CD14-positive monocyte (primary cell): ENCODE measurements at places on chromosomes 3 and 15.
A peak's percentile ranks its signal among the peaks of the same experiment; 100 is the strongest.

DNA sequence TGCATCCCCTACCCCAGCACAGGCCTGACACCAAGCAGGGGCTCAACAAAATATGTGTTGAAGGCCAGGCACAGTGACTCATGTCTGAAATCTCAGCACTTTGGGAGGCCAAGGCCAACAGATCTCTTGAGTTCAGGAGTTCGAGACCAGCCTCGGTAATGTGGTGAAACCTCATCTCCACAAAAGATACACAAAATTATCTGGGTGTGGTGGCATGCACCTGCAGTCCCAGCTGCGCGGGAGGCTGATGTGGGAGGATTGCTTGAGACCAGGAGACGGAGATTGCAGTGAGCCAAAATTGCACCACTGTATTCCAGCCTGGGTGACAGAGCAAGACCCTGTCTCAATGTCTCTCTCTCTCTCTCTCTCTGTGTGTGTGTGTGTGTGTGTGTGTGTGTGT is 30.7 kb upstream of the CYP11A1 start:
- DNase-seq: no peak

GRCh38 chr3:57758686-57759085 is 2.6 kb downstream of the SLMAP start:
- no peak for DNase-seq

DNA sequence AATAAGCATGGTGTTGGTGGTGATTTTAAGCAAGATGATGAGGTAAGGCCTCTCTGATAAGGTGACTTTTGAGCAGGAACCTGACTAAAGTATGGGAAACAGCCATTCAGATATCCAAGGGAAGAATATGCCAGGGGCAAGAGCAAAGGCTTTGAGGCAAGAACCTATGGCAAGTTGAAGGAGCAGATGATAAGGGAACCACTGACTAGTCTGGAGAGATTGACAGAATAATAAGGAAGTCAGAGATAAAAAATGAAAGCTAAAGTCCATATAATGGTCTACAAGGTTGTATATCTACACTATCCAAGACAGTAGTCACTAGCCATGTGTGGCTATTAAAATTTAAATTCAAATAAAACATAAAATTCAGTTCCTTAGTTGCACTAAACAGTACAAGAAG is 2.5 kb upstream of the C3orf38 start:
- DNase-seq: no peak

- DNase-seq: no peak
Observed at GRCh38 chr3:30331519-30331918, 274.9 kb upstream of the TGFBR2 start.

- no peak for DNase-seq
Observed at GRCh38 chr15:80878867-80879250, 99.7 kb downstream of the CEMIP start.

GRCh38 chr3:187831125-187832051 is 86.1 kb upstream of the BCL6 start:
- no peak for DNase-seq

GRCh38 chr3:52134761-52135160 is 19.5 kb downstream of the POC1A start:
- DNase-seq: no peak

DNA sequence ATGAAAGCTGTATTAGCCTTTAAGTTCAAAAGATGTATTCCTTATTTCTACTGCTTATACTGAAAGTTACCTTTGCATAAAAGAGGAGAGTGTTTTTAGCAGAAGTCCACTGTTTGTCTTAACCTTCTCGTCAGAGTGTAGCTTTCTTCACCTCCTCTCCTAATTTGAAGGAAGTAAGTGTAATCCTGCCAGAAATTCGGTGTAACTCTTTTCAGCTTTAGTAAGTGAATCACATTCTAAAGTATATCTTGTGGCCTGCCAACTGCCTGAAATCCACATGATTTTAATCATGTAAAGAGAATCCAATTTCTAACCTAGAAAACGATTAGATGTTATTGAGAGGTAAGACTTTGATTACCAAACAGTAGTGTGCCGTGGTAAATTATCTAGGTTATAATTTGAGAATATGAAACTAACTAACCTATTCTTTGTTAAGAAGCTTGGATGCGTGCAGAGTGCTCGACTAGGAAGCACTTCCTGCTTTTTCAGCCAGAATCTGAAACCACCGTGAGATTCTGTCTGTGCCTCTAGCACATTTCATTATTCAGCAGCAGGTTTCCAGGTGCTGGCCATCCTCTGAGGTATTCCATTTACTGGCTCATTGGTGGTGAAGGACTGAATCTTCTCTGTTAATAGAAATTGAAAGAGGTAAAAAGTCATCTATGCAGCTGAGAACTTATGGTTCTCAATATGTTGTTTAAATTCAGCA is 7.5 kb downstream of the GYG1 start:
- peak; percentile 23 for DNase-seq

DNA sequence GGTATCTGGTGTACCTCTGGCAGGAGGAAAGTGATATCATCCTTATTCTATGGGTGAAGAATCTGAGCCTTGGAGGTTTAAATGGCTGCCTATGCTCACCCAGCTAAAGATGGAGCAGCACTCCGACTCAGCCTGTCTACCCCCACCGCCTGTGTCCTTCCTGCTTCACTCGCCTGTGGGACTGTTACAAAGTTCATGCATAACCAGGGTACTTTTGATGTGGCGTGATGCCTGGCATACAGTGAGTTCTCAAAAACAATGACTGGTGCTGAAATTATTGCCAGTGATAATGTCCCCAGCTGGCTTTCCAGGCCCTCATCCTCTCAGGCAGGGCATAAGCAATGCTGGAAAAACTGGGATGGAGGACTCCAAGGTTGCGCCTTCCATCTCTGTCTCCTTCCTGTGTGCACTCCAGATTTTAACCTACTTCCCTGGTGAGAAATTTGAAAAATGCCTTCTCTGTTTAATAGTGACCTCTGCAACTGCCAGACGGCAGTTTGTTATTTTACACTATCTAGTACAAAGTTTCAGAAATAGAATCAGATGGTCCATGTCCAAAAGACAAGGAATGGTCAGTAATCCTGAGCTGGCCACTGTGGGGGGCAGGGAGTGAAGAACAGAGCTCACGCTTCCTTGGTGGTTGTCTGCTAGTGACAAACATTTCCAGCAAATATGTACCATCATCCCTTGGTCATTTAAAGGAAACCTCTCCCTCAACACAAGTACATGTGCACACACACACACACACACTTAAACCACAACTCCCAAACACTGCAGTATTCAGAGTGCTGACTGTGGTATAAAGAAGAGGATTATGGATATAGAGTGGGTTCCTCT is 86.5 kb upstream of the NMNAT3 start:
- DNase-seq: no peak

GRCh38 chr15:41001524-41002214 is 48.4 kb downstream of the CHAC1 start:
- DNase-seq: no peak

DNA sequence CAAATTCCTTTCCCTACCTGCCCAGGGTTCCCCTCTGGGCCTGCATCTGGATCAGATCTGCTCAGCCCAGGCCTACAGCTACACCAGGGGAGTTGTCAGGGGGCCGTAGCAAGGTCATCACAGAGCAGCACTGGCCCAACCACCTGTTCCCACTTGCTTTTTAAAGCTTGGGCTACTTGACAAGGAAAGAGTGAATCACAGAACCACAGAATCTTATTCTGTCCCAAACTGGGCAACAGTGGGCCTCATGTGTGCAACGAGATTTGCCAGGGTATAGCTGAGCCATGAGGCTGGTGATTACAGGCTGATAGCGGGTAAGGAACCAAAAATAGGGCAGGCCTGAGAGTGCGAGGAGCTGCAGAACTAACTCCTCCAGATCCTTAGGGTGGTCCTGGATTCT is 66.7 kb downstream of the MYLK start:
- DNase-seq: no peak

DNA sequence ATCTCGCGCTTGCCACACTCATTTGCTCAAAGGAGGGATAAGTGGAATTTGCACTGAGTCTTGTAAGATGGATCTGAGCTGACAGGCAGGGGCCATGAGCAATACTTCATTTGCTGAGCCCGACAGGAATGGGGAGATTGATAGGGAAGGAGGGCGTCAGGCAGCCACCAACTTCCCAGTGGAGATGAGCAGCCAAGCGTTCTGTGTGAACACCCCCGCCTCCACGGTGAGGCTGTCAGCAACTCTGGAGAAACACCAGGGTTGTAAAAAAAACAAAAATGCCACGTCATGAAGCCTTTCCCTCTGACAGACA is 36.8 kb downstream of the TLE3 start:
- no peak for DNase-seq

GRCh38 chr3:52483577-52484381 is 11.4 kb upstream of the STAB1 start:
- no peak for DNase-seq

GRCh38 chr3:56985878-56986277 is 74.6 kb upstream of the SPATA12 start:
- DNase-seq: peak; percentile 37

GRCh38 chr3:50202353-50203112 is 2.5 kb upstream of the SLC38A3 start:
- DNase-seq: no peak

GRCh38 chr15:73696641-73697001 is 12.4 kb downstream of the CD276 start:
- no peak for DNase-seq

DNA sequence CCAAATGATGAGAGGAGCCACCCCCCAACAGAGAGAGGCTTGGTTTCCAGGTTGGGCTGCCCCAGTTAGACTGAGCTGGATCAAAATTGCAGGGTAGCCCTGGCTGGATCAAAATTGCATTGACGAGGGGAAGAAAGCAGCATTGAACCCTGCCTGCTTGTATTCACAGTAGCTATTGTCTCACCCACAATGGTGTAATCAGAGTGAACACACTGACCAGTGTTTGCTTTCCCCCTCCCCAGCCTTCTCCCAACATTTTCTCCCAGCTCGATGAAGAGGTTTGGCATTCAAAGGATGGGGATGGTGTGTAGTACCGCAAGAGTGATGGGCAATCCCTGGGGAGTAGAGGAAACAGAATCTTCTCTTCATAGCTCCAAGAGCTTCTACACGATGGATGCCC is 223.8 kb downstream of the ADAMTS9 start:
- DNase-seq: no peak

DNA sequence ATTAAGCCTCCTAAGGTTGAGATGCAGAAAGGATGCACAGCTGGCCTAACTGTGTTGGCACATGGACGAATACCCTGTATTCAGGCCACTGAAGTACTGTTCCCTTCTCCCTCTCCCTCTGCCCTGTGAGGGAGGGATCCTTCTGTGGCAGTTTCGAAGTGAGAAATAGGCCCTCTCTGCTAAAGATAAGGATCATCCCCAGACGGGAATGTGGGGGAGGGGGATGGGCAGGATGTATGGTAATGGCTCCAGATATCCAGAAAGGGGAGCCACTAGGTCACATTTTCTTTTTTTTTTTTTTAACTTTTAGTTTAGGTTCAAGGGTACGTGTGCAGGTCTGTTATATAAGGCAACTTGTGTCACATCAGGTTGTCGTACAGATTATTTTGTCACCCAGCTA is 463.1 kb downstream of the TBL1XR1 start:
- DNase-seq: no peak

DNA sequence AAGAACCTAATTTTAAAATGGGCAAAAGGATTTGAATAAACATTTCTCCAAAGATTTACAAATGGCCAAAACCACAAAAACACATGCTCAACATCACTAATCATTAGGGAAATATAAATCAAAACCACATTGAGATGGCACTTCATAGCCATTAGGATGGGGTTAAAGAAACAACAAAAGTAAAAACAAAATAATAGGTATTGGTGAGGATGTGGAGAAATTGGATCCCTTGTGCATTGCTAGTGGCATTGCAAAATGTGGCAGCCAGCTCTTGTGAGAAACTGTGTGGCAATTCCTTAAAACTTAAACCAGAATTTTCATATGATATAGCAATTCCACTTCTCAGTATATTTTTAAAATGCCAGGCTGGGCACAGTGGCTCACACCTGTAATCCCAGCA is 126.5 kb downstream of the STT3B start:
- no peak for DNase-seq

DNA sequence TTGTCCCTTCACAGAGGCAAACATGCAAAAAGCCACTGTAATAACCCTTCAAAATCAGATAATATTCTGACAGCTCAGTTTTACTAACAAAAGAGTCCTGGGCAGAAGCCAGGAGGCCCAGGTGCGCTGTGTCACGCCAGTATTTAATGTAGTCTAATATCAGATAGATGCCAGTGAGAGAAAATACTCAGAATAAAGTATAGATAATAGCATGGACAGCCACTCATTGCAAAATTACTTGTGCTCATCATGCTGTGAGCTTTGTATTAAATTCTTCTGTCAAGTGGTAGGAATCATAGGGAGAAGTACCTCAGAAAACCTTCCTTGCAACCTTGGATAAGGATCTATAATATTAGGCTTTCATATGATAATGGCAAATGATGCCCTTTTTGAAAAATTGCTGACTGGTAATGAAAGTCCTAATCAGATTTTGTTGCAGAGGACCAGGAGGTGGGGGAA is 1154.3 kb downstream of the ROBO1 start:
- DNase-seq: no peak

DNA sequence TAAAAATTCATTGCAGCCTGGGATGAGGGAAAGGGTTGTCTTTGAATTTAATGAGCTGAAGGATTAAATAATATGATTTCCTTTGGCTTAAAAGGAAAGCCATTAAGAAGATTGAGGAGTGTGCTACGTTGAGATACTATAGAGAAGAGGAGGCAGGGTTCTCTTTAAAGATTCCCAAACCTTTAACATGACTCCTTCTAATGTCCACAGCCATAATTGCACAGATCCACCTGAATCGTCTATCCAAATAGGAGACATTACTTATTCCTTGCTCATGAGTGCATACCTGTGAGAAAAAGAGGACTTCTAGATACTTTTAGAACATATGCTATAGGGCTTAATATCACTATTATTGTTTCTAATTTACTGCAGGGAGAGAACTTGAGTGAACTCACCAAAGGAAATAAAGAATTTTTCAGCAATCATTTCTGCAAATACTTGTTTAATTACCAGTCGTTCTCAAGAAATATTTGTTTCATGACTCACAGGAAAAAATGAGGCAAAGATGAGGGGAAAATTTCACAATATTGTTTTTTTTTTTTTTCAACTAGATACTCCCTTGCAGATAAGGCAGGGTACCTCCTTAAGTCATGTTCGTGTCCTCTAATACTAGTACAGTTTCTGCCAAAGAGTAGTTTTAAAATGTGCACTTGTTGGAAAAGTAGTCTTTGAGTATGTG is 8.9 kb upstream of the SUCNR1 start:
- no peak for DNase-seq

- no peak for DNase-seq
Observed at GRCh38 chr3:64607032-64607551, 80.7 kb downstream of the ADAMTS9 start.

DNA sequence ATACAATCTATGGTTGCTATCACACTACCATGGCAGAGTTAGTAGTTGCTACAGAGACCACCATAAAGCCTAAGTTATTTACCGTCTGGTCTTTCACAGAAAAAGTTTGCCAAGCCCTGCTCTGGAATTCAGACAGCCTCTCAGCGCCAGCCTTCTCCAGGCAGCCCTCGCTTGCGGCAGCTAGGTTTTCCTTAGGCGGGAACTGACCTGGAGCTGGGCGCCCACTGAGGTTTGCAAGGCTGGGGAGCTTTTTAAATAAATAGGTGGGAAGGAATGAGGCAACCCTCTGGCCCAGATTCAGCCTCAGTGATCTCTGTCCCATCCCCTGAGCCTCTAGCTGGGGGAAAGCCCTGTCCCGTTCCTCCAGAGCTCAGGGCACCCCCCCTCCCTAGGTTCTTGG is 1.2 kb downstream of the CTSH start:
- no peak for DNase-seq

- DNase-seq: no peak
Observed at GRCh38 chr15:41024885-41025284, 71.6 kb downstream of the CHAC1 start.

- peak; percentile 89 for DNase-seq
Observed at GRCh38 chr3:52237657-52238172, 1.2 kb downstream of the TWF2 start.

- no peak for DNase-seq
Observed at GRCh38 chr3:107013641-107014040, 363.6 kb upstream of the CCDC54 start.
